ENCODE measurements at places on chromosomes 1 and 21.
A peak's percentile ranks its signal among the peaks of the same experiment; 100 is the strongest.

- no peak for DNase-seq
These were observed 349.4 kb downstream of the HLX start for GRCh38 chr1:221228594-221228993.

DNA sequence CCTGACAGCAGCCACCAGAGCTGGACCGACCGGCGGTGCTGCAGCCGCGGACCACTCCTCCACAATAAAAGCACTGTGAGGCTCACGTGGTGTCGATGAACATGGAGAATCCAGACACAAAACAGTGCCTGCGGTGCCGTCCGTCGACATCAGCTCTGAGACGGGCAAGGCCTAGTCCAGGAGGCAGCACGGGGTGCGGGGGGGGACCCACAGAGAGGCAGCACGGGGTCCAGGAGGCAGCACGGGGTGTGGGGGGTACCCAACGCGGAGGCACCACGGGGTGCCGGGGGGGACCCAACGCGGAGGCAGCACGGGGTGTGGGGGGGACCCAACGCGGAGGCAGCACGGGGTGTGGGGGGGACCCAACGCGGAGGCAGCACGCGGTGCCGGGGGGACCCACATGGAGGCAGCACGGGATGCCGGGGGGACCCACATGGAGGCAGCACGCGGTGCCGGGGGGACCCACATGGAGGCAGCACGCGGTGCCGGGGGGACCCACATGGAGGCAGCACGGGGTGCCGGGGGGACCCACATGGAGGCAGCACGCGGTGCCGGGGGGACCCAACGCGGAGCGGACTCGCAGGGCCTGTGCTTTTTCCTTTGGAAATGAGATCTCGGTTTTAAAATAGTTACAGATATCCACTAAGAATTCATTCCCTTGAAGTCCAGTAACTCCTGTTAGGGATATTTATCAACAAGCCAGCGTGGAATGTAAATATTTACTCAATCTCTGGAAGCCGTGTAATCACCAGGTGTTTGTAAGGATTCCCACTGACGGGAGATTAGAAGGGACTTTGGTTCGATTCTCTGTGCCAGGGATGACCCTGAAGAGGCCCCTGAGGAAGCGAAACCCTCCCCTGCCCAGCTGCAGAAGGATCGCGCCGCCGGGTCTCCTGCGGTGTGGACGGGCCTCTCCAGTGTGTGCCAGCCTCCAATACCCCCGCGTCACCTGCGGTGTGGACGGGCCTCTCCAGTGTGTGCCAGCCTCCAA lies 52.1 kb downstream of the COL6A1 start:
- DNase-seq = no peak

DNA sequence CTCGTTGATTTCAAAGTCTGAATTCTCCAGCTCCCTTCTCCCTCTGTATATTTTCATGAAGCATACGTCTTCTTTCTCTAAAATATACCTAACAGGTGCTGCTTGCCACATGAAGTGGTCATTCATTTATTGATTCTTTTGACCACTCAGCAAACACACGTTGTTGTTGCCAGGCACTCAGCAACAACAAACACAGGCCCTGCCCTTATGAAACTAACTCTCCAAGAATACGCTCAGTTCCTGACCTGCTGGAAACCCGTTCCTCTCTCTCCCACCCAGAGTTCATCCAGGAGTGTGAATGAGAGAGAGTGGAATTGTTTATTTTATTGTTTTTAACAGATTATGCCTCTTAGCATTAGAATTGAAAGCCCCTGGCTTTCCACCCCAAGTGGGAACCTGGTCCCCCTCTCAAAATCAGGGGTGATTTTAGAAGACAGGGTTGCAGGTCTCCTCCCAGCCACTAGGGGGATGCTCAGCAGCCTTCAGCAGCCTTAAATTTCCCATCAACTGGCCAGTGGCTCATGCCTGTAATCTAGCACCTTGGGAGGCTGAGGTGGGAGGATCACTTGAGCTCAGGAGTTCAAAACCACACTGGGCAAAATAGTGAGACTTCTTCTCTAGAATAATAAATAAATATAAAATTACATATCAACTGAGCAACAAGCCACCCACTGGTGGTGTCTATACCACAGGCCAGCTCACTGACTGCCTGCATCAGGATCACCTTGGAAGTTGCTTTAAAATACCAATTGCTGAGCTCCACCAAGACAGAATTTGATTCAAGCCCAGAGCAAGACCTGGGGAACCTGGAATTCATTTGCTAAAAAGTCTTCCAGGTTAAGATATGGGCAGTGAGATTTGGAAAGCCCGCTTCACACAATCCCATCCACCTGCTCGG lies 181.0 kb upstream of the KLHDC7A start:
- DNase-seq = peak; percentile 12

GRCh38 chr1:43704838-43705237 lies 2.5 kb upstream of the ST3GAL3 start:
- no peak for DNase-seq

DNA sequence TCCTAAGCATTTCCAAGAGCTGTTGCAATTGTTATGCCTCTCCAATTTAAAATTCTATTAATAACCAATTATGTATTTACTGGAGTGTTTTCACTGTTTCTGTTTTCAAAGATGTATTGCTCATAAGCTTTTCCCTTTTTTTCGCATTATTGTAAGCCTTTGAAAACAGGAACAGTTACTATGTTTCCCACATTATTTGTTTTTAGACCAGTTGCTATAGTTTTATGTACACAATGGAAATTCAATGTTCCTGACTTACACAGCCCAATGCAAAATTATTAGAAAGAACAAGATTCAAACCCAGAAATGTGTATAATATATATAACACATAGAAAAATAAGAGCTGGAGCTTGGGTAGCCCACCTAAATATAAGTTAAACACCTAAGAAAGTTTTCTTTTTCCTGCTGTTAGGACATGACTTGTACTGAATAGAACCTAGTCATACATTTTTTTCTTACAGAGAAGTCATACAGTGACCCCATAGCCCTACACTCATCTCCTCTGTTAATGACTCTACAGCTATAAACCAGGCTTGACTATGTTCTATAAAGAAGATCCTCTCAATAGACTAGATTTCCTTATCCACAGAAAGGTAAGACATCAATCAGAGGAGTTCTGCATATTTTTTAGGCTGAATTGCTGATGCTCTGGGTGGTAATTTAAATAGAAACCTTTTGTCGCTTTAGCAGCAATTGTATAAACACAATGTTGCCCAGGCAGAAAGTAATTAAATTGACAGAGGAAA lies 299.6 kb downstream of the USH2A start:
- DNase-seq = no peak

GRCh38 chr1:85022700-85023099 lies 25.6 kb downstream of the MCOLN3 start:
- DNase-seq = no peak

DNA sequence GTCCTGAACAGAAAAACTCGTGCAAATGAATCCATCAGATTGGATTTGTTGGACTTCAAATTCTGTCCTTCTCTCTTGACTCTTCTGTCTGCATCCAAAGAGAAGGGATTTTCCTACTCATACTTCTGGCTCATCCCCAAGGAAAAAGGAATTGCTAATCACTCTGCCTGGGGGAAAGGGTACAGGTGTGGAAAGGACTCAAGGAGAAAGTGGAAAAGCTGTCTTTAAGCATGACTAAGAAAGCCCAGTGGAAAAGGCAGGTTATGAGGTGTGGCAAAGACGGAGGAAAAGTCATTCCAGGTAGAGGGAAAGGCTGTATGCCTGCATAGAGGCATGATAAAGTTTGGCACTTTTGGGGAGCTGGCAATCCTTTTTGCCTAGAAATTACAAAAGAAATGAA lies 43.4 kb downstream of the PTGS2 start:
- no peak for DNase-seq

DNA sequence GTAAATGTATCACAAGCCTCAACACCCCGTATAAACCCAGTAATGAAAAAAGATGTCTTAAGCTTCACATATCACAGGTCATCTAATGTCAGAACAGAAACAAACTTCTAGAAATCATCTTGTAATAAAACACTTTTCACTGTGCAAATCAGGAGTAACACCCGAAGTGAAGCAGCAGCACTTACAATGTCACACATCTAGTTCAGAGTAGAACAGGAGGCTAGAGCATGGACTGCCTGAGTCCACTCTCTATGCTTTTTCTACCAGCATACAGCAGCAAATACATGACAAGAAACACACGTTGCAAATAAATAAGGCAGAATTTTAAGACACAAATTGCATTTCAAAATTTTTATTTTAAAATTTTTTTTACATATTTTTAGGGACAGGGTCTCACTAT lies 57.2 kb downstream of the AKT3 start:
- no peak for DNase-seq

- no peak for DNase-seq
These were observed 116.0 kb downstream of the RASAL2 start for GRCh38 chr1:178209935-178210334.

DNA sequence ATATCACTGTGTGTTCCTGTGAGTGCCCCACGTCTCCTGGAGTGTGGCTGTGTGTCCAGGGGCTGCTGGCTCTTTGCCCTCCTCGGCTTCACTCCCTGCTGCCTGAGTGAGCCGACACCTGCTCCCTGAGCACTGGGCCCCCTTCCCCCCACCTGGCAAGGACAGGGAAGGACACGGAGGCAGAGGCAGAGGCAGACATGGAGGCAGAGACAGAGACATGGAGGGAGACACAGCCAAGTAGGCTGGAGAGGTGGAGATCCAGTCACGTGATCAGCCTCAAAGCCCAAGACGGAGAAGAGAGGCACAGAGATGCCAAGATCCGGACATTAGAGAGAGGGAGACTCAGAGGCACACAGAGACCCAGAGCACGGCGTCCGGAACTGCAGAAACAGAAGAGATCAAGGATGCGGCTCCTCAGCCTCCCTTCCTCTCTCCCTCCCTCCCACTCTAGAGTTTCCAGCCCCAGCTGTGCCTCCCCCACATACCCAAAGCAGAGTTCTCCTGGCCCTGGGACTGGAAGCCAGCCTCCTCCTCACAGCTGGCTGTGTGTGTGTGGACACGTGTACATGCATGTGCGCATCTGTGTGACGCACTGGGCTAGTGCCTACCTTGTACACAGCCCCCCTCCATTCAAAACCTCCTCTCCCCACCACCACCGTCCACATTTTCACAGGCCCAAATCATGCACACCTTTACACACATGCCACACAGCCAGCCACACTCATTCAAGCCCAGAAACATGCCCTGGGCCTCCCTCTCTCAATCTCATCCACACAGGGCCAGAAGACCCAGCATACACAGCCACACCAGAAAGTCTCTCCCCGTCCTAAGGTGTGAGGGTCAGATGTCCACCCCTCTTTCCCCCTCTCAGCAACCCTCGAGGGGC lies 39.1 kb upstream of the WASF2 start:
- no peak for DNase-seq

DNA sequence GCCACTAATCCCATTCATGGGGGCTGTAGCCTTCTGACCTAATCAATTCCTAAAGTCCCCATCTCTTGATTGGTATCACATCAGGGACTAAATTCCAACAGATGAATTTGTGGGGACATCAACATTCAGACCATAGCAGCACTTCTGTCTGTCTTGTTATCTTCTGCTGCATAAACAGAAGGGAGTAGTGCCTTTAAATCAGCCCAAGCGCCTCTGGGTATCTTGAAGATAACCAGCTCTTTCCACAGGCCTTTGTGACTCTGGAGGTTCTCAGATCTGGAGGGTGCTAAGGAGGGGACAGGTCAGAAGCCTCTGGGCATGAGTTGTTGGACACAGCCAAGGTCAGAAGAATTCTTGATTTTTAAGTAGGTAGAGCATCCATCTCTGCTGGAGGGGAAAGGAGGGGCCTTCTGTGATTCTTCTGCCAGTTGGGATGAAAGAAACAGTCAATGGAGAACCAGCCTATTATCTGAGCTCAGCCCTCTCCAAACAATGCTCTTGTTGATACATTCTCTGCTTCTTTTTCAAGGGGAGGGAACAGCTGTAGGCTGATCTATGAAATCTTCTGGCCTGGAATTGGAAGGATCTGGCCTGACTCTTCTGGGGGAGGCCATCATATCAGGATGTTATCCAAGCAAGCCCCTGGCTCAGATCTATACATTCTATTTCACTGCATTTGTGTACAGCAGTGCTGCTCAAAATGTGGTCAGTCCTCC lies 31.3 kb upstream of the LRIG2 start:
- no peak for DNase-seq

DNA sequence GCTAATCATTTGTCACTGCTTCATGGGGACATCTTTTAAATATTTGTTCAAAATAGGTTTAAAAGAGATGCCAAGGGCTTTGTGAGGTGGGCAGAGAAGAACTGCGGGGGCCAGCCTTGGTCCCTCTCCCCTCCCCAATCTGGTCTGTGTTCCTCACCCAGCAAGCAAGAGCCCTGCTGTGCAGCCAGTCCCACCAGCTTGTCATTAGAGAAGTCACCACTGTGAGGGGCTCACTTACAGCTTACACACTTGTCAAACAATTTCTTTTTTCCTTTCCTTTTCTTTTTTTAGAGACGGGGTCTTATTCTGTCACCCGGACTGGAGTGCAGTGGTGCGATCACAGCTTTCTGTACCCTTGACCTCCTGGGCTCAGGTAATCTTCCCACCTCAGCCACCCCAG lies 10.4 kb upstream of the CDK18 start:
- DNase-seq = no peak

DNA sequence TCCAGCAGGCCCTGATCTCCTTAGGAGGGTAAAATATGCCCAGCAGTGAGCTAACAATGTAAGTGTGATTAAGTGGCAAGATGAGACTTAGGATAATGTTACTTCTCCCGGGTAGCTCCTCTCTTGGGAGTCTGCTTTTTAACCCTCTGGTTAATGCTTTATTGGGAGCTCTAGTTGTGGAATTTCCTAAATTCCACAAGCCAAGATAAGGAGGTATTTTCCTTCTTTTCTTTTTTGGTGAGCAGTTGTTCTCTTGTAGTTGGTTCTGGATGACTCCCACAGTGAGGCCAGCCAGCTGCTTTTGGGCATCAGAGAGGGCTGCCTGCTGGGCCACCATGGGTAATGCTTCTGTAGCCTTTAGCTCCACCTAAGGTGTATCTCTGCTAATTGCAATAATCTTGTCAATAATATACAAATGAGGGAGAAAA lies 19.3 kb downstream of the C1orf52 start:
- DNase-seq = no peak

DNA sequence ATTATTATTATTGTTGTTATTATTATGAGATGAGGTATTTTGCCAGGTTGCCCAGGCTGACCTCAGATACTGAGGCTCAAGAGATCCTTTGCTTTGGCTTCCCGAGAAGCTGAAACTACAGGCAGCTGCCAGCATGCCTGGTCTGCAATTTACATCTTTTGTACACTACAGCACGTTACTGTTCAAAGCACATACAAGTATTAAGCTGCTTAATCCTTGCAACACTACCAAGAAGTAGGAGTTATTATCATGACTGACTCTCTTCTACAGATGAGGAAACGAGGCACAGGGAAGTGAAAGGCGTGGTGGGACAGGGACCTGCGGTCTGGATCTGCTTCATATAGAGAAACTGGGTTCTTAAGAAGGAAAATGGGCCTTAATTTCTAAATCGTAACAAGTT lies 11.6 kb downstream of the ERG start:
- no peak for DNase-seq

DNA sequence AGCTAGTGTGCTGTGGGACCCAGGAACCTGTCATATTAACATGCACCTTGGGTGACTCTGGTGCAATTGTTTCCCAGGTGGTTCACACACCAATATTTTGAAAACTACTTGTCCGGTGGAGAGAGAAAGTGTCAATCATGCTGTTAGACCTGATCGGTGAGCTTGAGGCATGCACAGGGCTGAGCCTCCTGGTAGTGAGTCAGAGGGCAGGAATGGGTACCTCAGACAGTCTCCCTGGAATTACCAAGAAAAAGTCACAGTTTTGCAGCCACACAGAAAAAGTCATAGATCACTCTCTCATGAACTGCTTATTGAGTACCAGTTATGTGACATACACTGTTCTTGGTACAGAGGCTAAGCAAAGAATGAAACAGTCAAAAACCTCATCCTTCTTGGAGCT lies 140.1 kb upstream of the NFIA start:
- DNase-seq = no peak

GRCh38 chr1:199394856-199395255 lies 632.7 kb upstream of the NR5A2 start:
- DNase-seq = no peak
